ENCODE measurements at places on chromosomes 2 and 18.

DNA sequence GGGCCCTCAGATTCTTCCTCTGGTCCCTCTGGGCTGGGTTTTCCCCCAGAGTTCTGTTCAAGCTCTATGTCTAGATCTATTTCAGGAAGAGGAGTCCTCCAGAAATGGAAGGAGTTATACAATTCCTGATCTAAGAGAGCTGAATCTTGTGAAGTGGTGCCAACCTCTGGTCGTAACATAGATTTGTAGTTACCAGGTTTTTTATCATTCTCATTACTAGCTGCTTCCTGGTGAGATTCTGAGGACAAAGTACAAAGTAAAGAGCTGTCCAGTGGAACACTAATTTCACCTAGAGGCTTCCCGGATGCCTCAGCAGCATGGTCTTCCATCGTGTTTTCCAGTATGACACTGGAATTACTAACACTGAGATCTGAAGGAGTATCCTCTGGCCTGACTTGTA is 44.1 kb downstream of the PPP4R1 start:
- no peak for DNase-seq

DNA sequence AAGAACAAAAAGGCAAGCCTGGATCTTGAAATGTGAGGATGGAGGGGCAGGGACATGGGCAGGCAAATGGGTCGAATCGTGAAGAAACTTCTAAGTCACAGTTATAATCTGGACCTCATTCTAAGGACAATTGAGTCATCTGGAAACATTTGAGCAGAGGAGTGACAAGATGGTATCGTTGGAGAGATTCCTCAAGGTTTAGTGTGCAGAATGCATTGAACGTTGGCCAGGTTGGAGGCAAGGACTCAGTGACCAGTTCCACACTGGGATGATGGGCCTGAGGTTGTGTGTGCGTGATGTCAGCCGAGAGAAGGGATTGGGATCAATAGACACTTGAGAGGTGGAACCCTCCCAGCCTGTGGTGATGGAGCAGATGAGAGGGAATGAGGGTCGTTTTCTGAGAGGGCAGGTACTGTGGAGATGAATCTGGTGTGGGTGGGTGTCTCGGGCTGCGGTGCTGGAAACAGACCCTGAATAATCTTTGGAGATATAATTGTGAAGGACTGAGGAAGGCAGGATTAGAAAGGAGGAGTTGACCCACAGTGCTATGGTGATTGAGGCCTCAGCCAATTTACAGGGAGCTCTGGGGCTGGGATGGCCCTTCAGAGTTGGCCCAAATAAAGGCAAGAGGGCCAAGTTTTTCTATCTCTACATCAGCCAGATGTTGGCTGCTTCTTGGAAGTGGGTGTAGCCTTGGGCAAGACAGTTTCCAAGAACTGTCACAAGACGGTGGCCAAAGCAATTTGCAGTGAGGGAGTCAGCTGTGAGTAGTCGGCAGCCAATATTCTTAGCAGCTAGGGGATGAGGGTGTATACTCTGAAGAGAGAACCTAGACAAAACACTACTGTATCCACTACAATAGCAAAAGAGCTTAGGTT is 5.8 kb upstream of the ZNF532 start:
- peak; percentile 37 for DNase-seq

- DNase-seq: no peak
Measured at GRCh38 chr18:57698571-57699276, 77.1 kb upstream of the NARS1 start.

DNA sequence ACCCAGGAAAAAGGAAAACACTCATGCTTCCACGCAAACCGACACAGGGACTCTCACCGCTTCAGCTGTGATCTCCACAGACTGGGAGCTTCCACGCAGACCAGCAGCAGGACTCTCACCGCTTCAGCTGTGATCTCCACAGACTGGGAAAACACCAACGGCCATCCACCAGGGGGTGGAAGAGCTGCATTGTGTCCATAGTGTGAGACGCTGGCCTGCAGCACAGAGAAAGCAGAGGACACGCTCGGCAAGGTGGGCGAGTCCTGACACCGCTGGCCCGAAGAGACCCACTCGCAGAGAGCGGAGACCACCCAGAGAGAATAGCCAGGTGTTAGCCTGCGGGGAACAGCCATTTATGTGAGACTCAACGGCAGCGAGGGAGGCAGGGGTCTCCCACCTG is 42.5 kb upstream of the NFATC1 start:
- DNase-seq: peak; percentile 32

- DNase-seq: peak; percentile 89
Measured at GRCh38 chr2:38115216-38116032, 39.5 kb upstream of the CYP1B1 start.

DNA sequence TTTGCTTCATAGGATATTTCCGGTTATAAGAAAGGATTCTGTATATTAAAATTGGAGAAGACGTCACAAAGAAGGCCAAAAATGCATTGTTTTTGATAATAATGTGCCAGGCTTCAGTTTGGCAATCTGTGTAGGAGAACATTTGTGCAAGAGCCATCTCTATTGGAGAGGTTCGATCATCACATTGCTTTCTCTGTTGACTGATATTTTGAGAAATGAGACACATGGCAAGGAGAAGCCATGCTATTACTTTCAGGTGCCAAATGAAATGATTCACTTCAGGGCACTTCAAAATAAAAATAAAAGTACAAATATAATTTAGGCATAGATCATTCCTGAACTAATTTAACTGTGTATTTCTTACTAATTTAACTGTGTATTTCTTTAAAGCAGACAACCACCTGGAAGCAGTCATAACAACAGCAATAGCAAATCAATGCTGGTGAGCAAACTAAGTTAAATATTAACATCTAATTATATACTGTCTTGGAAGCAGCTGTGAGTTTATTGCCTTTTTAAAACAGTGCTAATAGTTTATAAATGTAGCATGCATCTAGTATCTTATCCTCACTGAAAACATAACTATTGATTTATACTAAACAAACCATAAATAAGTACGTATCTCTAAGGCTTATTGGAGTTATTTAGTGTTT is 50.2 kb upstream of the CHST9 start:
- DNase-seq: no peak

- no peak for DNase-seq
Measured at GRCh38 chr18:47632970-47633635, 297.4 kb downstream of the SMAD2 start.

- no peak for DNase-seq
Measured at GRCh38 chr2:114122930-114123329, 233.0 kb downstream of the ACTR3 start.

DNA sequence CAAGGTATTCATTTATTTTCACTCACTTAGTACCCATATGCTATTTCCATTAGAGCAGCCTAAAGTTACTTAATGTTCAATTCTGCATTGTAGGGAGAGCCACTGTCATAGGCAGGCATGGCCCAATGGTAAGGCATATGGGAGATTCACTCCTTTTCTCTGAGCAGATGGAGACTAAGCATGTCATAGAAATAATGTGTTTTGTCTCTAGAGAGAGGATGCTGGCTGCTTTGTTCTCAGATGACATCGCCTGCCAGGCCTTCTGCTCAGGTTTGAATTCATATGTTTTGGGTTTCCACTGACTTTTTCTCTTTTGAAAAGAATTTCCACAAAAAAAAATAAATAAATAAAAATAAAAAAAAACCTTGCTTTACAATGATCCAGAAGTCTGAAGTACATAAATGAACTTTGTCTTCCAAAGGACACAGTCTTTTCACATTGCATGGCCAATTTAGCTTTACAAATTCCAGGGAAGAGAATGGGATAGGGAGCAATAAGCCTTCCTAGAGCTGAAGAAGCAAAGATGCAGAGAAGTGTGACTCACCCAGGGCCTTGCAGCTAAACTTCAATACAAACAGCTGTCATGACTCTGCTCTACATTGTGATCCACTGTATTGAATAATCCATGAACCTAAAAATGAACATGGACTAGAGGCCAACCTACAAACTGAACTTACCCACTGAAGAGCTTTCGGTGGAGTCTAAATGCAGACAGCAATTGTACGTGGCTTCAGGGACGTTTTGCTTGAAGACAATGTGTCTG is 422.5 kb downstream of the CMPK2 start:
- DNase-seq: no peak

GRCh38 chr2:150811259-150811855 is 323.9 kb upstream of the RND3 start:
- DNase-seq: peak; percentile 18

GRCh38 chr2:71292159-71292558 is 39.4 kb upstream of the ZNF638 start:
- no peak for DNase-seq

DNA sequence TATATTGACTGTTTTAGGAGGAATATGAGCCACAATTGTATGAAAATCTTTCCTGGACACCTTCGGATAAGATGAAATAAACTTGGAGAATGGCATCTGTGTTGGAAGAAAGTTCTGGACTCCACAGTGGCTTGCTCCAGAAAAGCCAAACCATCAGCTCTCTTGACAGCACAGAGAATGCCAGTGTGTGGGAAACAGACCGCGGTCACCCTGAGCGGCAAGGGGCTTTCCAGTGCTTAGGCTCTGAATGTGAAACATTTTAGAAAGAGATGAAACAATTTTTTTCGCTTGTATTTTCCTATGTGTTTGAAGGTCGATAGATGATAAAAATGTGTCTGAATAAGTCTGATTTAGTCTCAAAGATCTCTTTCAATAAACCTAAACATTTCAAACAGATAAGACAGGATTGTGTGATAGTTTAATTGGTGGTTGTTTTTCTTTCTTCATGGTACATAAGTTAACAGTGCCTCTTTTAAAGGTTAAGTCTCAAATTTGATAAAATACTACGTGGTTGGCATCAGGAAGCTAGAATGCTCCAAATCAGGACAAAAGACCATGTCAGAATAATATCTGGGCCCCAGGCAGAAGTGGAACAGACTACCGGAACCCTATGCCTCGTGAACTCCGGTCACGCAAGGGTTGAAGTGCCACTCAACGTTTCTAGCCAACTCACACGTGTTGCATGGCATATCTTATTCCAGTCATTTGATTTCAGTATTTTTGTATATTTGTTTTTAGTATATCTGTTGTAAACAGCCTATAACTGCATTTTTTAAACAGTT is 28.9 kb downstream of the PTGR3 start:
- no peak for DNase-seq

DNA sequence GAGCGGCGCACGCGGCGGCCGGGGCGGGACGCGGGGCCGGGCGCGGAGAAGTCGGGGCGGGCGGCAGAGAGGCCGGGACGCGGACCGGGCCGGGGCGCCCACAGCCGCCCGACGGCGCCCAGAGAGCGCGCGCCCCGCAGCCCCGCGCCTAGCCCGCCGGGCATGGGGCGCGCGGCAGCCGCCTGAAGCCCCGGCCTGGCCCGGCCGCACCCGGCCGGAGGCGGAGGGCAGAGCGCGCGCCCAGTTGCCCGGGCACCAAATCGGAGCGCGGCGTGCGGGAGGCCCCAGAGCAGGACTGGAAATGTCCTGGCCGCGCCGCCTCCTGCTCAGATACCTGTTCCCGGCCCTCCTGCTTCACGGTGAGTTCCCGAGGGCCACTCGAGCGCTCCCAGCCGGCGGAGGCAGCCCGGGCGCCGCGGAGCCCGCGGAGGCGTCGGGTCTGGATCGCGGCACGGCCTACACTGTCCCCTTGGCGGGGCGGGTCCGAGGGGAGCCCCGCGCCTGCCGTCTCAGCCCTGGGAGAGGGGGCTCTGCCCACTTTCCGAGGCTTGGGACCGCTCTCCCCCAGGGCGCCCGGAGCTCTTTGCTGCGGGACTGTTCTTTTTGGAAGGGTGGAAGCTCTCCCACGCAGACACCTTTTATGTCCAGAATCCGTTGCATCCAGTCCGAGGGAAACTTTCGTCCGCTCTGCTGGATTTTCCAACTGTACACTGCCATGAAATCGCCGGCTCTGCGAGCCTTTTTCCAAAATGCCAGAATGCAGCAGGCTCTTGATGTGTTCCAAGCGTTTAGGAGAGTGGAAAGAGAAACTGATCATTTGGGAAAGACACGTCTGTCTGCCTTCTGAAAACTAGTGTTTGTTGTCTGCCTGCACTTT is 484 bp downstream of the APCDD1 start:
- no peak for DNase-seq

- DNase-seq: peak; percentile 73
Measured at GRCh38 chr2:219104107-219105035, 43.6 kb upstream of the IHH start.

DNA sequence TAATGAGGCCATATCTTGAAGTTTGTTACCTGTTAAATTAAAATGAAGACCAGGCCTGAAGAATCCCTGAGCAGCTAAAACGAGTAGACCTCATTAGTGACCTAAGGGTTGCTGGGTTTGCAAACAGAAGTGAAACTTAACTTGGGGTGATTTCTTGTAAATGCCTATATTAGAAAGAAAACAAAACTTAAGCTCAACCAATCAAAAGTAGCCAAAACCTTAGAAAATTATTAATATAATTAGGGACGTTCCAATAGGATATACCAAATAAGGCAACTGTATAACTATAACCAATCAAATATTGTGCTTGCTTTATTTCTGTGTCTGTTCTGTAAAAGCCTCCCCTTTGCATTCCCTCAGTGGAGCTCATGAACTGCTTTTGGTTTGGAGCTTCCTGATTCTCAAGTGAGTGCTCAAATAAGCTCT is 137.9 kb upstream of the VRK2 start:
- DNase-seq: no peak

DNA sequence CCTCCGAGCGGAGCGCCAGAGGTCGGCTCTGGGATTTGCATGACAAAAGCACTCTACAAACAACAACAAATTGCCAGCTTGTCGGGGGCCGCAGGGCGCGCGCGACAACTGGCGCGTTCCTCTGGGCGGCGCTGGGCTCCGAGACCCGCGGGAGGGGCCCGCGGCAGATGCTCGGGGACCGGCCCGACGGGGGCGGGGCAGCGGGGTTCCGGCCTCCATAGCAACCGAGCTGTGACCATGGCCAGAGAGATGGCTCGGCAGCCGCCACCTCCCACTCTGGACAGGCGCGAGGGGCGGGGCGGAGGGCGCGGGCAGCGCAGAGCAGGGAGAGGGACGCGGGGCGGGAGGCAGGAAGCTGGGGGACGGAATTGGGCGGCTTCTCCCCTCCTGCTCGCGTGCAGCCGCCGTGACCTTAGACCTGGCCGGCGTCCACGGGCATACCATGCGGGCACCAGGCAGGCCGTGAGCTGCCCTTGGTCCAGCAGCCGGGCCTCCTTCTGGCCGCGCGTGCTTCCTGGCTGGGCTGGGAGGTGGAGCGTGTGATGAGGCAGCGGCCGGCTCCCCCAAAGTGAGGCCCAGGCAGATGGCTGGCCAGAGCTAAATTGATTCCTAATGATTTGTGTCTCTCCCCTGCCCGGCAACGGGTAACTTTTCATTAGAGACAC is 171.5 kb downstream of the CELF4 start:
- DNase-seq: peak; percentile 43

- DNase-seq: peak; percentile 29
Measured at GRCh38 chr2:69668598-69668997, 25.1 kb upstream of the AAK1 start.

DNA sequence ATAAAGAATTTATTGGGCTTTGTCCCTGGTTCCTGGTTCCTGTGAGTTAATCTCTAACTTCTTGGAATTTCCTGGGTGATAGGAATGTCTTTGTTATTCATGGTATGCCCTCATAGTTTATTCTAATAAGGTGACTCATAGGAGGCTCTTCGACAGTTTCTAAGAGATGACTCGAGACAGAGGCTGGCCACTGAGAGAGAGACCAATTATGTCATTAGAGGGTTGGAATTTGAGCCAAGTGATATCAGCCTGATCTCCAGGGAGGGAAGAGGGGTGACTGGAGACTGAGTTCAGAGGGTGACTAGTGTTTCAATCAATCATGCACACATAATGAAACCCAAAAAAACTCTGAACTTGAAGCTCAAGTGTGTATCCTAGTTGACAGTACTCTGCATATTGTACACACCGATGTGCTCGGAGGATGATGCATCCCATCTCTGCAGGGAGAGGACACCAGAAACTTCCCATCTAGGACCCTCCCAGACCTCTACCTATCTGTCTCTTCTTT is 185.7 kb downstream of the MTCL1 start:
- no peak for DNase-seq

GRCh38 chr18:61967252-61967891 is 74.6 kb upstream of the RNF152 start:
- no peak for DNase-seq
